Stimulated activated CD4-positive, alpha-beta T cell treated with anti-CD3 and anti-CD28 coated beads, Interleukin-2, amount 100 ng/mL, for 48 hours (primary cell): ENCODE measurements at places on chromosomes 1 and 21.

DNA sequence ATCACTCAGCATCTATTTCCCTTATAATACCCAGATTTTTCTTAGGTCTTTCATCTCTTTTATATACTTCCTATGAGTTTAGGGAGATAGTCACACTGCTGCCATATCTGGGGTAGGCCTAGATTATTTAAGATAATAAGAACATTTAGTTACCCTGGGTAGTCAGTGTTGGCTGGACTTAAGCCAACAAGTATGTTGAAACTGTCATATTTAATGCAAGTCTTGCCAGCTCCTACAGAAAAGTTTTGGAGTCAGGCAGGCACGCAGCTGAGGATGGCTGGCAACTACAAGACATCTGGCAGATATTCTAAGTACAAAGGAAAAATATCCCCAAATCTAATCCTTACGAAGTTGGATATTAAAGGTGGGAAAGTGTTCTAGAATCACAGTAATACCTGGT lies 19.2 kb upstream of the DEPDC1 start:
- no peak for DNase-seq

GRCh38 chr1:53334781-53335180 lies 6.9 kb upstream of the LRP8 start:
- DNase-seq = no peak

GRCh38 chr1:214761030-214761429 lies 158.0 kb downstream of the CENPF start:
- DNase-seq = no peak

- DNase-seq = no peak
Observed at GRCh38 chr21:39406065-39406464, 39.5 kb downstream of the LCA5L start.

- no peak for DNase-seq
Observed at GRCh38 chr1:167375949-167376348, 142.4 kb downstream of the CD247 start.
